AG10803 (cell line): ENCODE measurements at places on chromosomes 7 and 10.

- DNase-seq: peak; percentile 59
Measured at GRCh38 chr7:18993933-18994668, 123.3 kb downstream of the TWIST1 start.

DNA sequence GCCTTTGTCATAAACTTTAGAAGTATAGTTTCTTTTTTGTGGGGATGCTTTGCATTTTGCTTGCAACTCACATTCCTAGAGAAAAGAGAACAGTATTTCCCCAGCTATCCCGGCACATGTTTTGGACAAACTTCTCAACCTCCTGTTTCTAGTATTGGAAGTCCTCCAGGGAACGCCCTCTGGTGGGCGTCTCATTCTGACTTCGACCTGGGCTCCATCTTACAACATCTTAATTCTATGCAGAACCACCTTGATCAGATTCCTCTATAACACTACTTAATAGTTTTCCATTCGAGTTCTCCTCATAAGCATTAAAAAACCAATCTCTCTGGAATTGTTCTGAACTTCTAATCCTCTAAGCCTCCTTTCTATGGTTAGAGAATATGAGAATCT lies 139.5 kb upstream of the FZD8 start:
- DNase-seq: no peak

- DNase-seq: peak; percentile 3
Measured at GRCh38 chr10:52229291-52229931, 84.7 kb upstream of the DKK1 start.

DNA sequence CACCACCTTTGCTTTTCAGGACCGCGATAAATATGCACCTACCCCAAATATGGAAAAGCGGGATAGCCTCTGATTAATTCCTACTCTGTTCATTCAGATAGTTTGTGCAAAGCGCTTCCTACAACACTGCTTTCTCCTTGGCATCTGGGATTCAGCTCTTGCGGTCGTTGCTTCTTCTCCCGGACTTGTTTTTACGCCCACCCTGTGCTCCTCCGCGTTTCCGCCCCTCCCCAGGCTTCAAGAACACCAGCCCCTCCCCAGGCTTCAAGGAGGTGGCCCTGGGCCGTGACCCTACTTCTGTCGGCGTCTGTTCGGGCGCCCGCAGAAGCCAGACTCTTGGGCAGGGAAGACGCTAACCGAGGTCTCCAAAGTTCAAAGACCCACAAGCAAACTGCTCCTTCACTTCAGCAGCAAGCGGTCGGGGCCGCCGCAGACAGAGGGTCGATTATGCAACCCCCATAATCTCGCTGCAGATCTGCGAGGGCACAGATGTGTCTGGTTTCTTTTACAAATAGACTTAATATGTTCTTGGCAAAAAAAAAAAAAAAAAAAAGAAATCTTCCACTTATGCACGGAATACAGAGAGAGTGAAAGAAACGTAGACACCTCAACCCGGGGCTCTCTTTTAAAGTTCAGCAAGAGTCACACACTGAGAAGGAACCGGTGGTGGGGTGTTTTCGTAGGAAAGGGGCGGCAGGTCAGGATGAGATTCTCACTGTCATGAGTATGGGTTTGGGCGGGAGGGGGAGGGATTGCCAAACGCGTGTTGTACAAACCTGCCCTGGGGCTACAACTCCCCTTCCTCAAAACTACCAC lies 1.9 kb downstream of the DLX5 start:
- no peak for DNase-seq

DNA sequence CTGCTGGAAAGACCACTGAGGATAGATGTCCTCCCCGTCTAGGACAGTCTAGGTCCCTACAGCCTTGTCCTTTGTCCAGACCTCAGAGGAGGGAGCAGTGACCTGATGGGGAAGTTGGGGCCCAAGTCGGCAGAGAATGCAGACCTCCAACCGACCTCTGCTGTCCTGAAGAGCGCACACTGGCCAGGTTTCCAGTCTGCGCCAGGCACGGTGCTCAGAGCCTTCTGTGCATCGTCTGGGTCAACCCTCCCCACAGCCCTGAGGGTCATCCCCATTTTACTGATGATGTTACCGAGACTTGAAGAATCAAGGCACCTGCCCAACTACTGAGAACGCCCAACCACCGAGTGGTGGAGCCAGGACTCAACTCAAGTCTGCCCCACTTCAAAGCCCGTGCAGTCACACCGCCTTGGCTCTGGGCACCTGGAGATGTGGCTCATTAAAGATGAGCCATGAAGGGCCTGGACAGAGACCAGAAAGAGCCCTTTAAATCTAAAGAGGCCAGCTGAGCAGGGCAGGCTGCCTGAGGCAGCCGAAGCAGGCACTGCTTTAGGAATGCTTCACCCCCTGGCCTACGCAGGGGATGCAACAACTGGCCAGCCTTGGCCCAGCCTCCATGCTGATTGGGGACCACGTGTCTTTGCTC lies 4.4 kb downstream of the ITPRIP start:
- DNase-seq: no peak

- DNase-seq: no peak
Measured at GRCh38 chr7:27834179-27834921, 94.4 kb downstream of the TAX1BP1 start.

DNA sequence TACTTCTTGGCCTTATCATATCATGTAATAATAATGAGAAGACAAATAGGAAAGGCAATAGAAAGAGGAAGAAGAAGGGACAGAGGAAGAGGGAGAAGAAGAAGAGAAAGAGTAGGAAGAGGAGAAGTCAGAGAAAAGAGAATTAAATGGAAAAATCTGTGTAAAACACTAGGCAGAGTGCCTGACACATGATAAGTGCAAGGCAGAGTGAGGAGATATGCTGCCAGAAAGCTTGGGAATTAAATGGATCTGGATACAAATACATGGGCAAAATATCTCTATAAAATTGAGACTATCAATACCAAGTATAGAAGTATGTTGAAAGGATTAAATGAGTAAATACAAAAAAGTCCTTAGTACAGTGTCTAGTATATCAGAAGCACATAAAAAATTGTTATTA lies 124.8 kb downstream of the CACNA2D1 start:
- DNase-seq: no peak

DNA sequence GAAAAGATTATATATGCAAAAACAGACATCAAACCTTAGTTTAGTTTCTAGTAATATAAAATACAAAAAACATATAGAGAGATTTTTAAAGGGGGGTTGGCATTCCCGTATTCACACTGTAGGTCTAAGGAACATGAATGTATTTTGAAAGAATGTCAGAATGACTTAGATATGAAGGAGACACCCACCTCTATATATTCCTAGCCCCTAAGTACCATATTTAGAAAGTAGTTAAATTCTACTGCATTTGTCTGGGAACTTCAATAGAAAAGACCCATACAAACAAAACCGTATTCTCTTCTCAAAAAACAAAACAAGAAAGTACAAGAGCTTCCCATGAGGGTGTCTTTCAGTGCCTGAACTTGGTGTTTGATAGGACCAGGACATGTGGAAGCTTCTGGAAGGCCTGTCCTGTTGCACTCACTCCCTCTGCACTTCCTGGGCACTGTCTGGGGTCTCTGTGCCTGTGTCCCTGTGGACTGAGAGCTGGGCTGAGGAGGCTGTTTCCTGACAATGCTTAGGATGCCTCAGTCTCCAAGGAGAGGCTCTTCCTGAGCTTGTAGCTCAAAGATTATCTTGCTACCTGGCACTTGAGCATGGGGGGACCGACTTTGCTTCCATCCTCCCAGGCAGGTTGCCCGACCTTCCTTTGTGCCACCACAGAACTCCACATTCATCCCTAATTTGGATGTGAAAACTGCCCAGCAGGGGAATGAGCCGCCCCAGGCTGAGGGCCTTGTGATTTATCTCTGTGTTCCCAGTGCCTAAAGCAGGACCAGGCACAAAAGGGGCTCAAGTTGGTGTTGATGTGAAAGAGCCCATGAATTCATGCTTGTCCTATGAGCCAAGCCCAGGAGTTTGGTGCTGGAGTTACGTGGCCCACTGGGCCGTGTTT lies 44.4 kb upstream of the KLF6 start:
- no peak for DNase-seq

DNA sequence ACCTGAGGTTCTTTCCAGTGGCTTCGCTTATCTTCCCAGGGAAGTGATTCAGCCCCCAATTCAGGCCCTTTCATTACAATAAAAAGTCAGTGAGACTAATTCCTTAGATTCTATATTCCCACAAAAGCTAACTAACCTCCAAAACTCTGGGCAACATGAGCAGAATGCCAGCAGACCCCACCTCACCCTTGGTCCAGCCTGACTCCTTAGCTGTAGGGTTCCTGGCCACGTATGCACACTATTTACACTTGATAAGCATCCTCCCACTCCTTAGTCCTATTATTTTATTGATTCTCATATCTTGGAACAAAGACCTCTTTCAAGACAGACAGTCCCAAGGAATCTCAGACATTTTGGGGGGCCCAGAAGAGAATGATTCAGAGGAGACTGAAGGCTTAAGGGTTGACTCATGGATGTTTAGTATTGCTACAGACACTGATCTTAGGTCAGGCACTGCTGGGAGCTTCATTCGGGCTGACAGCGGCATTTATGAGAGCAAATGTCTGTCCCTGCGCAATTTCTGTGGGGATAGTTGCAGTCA lies 162.6 kb upstream of the GDF10 start:
- peak; percentile 86 for DNase-seq

GRCh38 chr7:24425664-24426063 lies 141.7 kb downstream of the NPY start:
- DNase-seq: no peak

GRCh38 chr10:21217748-21218367 lies 307.6 kb downstream of the SKIDA1 start:
- DNase-seq: no peak
